ENCODE measurements at places on chromosomes 1 and 21.

GRCh38 chr1:2642560-2643413, 10.0 kb upstream of the MMEL1 start:
- peak; percentile 93 for DNase-seq

DNA sequence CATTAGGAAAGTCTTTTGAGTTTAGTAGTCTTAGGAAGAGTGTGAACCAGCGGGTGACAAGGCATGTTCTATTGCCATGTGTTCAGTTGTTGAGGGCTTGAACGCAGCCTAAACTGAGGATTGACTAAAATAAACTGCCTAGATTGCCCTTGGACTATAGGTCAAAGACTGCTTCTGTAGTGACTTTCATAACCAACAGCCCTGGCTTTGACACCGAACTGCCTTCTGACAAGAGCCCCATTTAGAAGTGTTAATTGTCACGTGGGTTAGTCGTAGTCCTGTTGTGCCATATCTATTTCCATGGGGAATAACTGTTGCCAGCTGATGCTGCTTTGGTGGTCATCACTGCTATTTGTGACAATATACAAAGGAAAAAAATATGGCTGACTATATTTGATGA, 90.4 kb downstream of the TGFB2 start:
- DNase-seq = no peak

GRCh38 chr1:14137411-14138134, 437.6 kb downstream of the PRDM2 start:
- no peak for DNase-seq

DNA sequence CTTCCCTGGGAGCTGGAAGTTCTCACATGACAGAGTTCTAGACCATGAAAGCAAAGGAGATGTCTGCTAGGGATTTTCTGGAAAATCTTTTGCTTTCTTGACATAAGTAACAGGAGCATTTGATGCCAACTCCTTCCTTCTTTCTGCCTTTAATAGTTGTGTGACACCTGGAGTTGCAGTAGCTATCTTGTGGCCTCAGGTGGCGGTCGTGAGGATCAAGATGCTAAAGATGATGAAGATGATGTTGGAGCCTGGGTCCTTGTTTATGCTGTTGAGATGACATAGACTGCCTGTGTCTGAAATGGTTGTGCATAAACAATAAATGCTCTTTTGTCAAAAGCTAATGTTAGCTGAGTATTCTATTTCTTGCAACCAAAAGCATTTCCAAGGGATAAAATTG, 32.7 kb upstream of the KIRREL1 start:
- no peak for DNase-seq

- DNase-seq = peak; percentile 81
Measured at GRCh38 chr1:15949453-15950245, 26.3 kb downstream of the ZBTB17 start.

GRCh38 chr1:204261746-204262505, 48.1 kb upstream of the GOLT1A start:
- DNase-seq = no peak

GRCh38 chr1:9888886-9889285, 21.2 kb downstream of the CTNNBIP1 start:
- DNase-seq = no peak

- DNase-seq = peak; percentile 16
Measured at GRCh38 chr1:39409055-39409816, 82.2 kb upstream of the BMP8A start.

GRCh38 chr1:45868861-45869260, 65.4 kb downstream of the MAST2 start:
- no peak for DNase-seq

DNA sequence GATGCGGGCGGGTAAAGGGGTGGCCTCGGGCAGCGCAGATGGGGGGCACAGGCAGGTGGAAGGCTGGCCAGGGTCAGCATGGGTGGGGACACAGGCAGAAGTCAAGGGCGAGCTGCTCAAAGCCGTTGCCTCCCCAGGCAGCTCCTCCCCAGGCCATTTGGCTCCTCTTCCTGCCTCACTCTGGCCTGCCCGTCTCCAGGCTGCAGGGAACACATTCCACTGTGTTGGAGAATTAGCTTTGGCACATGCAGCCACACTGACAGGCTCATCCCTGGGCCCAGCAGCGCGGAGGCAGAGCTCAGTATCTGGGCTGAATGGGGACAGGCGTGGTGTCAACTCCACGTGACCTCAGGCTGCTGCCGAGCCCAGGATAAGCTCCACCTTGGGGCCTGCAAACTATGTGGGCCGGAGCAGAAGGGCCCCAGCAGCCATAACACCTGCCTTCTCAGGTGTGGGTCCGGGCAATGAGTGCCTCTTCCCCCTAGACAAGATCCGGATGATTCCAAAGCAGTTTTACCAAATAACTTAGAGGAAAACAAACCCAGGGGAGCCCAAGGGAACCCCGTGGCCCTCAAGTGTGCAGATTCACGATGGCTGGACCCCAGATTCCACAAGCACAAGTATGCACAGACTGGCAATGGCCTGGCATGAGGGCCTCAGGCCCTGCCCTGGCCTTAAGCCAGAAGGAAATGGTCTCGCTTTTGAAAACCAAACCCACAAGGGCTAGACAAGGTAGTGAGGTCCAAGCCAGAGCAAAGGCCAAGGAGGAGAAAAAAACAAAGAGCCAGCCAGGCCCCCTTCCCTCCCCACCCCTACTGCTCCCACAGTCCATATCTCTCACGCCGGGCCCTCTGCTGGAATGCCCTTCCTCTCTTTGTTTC, 40.2 kb downstream of the HSPG2 start:
- no peak for DNase-seq

DNA sequence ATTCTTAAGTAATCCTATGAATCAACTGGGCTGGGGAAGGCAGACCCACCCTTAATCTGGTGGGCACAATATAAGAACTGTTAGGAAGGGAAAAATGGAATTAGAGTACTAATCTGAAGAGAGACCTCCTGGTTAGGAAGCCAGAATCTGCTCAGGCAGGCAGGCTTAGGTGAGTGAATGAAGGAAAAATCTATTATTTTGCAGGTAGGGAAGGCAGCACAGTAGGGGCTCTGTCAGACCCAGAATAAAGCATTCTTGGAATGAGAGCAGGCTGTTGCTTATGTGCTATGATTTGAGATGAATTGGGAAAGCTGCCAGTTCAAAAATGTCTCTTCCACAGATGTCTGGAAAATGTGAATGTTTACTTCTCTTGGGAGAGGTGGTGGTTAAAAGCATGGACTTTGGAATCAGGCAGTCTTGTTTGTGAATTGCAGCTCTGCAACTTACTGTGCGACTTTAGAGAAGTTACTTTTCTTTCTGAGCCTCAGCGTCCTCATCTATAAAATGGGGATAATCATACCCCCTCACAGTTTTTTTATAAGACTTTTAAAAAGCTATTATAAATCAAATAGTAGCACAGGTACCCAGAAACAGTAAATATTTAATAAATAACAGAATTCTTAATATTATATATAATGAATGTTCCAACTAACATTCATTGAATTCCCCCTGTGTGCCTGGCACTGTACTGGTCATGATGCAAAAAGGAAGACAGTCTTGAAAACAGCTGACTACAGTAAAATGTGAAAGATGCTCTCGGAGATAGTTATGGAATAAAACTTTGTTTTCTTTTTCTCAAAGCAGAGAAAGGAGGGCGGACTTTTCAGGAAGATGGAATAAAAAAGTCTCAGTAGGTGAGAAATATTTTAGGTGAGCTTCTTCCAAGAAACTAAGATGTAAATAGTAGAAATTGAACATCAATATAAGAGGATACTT, 15.3 kb upstream of the ZNF644 start:
- DNase-seq = no peak

DNA sequence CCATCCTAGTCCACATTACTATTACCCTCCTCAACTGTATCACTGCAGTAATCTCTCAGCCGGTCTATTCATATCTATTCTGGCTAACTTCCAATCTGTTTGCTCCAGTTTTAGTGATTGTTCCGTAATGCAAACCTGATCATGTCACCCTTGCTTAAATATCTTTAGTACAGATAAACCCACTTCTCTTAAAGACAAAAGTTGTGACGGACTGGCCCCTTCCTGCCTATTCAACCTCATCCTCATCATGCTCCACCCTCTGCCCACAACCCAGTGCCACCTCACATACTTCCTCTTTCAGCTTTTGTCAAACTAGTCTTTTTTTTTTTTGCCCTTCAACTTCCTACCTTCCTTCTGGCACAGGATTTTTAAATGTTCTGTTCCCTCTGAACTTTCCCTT, 2.8 kb upstream of the C1orf162 start:
- peak; percentile 83 for DNase-seq

DNA sequence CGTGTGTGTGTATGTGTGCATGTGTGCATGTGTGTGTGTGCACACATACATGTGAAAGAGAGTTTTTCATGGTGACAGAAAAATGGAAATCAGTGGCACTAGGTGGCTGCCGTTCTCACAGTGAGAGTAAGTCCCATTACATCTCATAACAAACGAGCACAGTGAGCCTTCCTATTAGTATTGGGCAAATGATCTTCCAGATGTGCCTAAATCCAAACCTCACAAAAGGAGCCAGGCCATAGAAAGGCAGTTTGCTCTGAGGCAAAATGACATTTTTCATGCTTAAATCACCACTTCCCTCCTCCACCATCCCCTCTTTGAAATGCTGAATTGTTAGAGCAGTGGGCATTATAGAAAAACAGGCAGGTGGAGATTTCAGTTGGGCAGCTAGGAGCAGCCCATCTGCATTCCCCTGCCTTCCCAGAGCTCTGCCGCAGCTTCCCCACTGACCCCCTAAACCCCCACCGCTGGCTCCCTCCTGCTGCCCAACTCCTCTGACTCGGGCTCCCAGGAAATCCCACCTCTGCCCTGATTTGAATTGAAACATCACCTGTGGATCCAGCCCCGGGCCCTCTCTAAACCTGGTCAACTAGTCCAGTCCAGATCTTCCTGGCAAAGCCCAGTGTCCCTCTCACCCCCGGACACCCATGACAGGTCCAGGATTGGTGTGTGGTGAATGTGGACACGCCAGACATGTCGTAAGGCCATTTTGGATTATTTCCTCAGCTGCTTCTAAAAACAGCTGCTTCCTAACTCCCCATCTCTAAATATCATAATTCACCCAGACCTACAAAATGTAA, 190.5 kb downstream of the SEC16B start:
- DNase-seq = no peak

Data from CD4-positive, CD25-positive, alpha-beta regulatory T cell (primary cell).